Amniotic epithelial cell (primary cell): ENCODE measurements at places on chromosomes 7 and 10.

GRCh38 chr7:79091011-79091410, 362.5 kb downstream of the MAGI2 start:
- DNase-seq, result peak; percentile 22

DNA sequence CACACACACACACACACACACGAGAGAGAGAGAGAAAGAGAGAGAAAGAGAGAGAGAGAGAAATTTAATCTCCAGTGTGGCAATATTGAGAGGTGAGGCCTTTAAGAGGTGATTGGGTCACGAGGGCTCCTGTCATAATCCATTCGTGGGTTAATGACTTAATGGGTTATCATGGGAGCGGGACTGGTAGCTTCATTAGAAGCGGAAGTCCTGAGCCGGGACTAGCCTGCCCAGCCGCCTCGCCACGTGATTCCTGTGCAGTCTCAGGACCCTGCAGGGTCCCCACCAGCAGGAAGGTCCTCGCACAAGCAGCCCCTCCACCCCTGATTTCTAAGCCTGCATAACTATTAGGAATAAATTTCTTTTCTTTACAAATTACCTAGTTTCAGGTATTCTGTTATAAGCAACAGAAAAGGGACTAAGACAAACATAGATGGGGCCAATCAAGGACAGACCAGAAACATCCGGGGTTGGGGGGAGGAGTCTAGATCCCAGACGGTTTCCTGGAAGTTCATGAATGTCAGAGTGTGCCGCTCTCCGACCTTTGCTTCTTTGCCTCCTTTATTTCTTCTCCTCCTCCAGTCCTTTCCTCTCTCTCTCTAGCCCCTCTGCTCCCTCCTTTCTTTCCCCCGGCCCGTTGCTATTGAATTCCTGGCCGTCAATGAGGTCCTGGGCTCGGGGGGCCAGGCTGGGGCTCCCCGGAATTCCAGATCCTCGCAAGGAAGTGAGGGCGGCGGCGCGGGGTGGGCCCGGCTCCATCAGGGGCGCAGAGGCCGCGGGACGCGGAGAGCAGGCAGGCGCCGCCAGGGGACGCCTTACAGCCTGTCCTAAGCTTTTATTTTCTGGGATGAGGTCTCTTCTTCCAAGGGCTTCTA, 146.8 kb downstream of the CYP26A1 start:
- DNase-seq, result no peak

GRCh38 chr7:84939888-84940287, 247.0 kb downstream of the SEMA3D start:
- no peak for DNase-seq

GRCh38 chr10:130337696-130338635, 201.8 kb downstream of the GLRX3 start:
- no peak for DNase-seq
